ENCODE measurements at places on chromosomes 13 and 19.

GRCh38 chr13:114114006-114114640 lies 18.3 kb downstream of the RASA3 start:
- DNase-seq, result no peak

DNA sequence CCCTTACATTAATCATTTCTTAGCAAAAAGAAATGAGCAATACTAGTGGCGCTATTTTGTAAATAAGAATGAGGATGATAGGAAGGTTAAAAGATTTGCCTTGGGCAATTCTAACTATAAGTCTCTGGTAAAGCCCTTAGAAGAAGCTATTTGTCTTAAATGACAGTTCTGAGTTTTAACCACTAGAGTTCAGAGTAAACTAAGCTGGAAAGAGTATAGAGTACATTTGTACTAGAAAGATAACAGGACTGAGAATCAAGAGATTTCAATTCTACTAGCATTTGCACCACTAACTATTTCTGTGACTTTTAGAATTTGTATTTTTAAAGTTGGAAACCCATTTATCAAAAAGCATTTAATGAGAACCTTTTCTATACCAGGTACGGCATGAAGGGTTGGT lies 750.3 kb downstream of the OLFM4 start:
- no peak for DNase-seq

DNA sequence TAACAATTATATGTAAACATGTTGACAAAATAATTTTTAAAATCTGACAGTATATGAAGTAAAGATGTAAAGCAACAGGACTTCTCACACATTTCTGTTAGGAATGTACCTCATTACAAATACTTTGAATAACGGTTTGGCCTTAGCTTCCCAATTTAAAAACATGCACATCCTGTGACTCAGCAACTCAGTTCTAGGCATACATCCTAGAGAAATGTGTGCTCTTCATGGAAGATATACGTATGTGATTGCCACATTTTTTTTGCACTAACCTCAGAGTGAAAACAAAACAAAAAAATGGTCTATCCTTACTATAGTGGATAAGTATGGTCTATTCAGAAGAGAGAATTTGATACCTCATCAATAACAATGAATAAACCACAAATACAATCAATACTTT lies 314.6 kb downstream of the LIG4 start:
- DNase-seq, result no peak

- DNase-seq, result peak; percentile 81
Observed at GRCh38 chr13:78603240-78603957, at the start of gene POU4F1. TSS of gene POU4F1 (minus strand) at chr13:78603552. CDS start at chr13:78603326, 226 bp downstream.

- no peak for DNase-seq
Observed at GRCh38 chr13:100883453-100883852, 208.9 kb upstream of the TMTC4 start.

GRCh38 chr19:29096896-29097295 lies 116.1 kb downstream of the UQCRFS1 start:
- no peak for DNase-seq

DNA sequence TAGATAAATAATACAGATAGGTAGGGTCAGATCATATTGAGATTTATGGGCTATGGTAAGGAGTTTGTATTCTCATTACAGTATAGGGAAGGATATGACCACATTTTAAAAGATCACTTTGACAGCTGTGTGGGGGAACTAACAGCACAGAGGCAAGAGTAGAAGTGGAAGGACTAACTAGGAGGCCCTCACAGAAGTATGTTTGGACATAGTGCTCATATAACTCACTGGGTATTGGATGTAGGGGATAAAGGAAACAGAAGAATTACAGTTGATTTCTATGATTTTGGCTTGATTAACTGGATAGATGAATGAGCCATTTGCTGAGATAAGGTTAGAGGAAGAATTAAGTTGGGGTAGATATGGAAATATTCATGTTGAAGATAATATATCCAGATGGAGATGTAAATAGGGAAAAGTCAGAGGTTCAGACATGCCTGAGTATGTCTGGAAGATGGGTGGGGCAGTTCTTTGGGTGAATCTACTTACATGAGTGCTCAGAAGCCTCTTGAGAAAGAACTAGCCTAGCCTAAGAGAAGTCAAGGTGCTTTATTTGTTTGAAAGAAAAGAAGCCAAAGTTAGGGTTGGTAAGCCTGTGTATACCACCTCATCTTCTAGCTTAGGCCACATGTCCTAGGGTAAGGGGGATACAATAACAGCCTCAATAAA lies 133.4 kb downstream of the NDFIP2 start:
- DNase-seq, result no peak

DNA sequence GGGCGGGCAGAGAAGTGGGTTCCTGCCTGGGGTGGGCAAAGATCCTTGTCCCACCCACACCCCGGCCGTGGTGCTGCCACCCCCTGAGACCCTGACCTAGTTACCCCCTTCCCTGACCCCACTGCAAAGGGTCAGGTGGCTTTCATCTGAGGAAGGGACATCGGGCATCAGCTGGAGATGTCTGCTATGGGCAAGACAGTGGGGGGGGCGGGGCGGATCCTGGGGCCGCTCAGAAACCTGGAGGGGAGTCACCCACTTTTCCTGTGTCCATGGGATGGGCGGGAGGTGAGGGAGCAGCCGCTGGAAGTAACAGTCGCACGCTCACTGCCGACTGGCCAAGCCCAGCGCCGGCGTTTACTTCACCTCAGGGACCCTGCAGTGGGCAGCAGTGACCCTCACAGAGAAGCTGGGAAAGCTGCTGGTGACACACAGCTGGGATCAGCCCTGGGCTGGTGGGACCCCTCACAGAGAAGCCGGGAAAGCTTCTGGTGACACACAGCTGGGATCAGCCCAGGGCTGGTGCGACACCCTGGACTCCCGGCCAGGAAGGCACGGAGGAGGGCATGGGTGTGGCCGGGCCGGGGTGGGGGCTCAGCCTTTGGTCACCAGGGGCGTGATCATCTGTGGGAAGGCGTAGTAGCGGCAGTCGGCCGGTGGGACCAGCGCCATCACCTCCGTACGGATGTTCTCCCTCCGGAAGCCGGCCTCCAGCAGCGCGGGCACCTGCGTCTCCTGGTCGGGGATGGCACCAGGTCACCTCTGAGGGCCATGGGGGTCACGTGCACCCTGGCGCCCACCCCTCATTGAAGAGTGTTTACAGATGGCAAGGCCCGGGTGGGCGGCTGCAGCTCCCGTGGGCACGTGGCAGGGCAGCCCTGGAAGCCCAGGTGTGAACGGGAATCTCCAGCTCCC lies 4.3 kb downstream of the GAMT start:
- DNase-seq, result no peak

GRCh38 chr13:74153316-74153715 lies 19.1 kb upstream of the KLF12 start:
- DNase-seq, result no peak

Data from germinal center (tissue), 1 donor.